Trophoblast cell (in vitro differentiated cells and primary cell): ENCODE measurements at places on chromosomes 11 and 22.

DNA sequence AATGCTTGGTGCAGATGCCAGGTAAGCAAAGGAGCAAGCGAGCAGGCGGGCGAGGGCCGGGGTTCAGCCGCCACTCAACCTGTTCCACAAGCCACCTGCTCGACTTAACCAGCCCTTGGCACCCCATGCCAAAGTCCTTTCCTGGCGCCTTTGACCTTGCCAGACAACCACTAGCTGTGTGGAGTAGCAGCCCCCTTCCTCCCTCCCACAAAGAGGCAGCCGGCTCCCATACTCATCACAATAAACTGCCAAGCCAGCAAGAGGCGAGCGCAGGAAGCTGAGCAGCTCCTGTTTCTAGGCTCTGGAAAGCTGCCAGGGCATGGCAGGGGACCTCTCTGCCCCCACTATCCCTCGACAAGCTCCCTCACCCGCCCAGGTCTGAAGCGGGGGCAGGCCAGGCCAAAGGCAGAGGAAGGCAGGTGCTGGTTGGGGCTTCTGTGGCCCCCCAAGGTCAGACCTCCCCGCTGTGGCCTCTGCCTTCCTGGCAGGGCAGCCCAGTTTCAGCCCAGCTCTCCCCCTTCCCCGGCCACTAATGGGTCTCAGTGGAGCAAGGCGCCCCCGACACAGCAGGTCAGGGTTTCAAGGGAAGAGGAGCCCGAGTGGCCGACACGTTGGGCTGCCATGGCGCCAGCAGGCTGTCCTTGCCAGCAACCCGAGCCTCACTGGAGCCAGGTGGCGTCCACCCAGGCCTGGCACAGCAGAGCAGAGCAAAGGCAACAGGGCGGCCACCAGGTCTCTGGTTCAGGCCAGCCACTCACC is 15.3 kb downstream of the MACROD1 start:
- H3K4me3 ChIP-seq = no peak overlapping the region
- no peak overlapping the region for H3K27ac ChIP-seq
- H3K27me3 ChIP-seq = no peaks in the 10 kb centered on the region
- H3K4me1 ChIP-seq = no peaks in the 10 kb centered on the region
- no peaks in the 10 kb centered on the region for H3K36me3 ChIP-seq

DNA sequence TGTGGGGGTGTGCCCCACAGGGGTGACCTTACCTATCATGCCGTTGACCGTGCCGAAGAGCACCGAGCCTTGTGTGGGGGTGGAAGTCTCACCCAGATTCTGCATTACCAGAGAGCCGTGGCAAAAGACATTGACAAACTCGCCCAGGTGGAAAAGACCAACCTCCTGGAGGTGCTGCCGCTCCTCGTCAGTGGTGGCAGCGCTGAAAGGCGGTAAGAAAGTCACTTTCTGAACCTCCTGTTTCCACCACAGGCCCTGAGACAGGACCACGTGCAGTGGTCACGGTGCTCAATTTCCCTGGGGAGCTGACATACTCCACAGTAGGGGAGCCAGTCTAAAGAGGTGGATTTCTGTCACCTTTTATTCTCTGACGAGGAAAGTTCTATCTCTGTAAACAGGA is 7.4 kb upstream of the VWCE start:
- DNase-seq = no peak
- H3K27me3 ChIP-seq = no peaks in the 10 kb centered on the region
- peak overlapping the region; percentile 35 for H3K4me3 ChIP-seq
- peaks cover 5% of the 10 kb centered on the region for H3K4me1 ChIP-seq

- no peaks in the 10 kb centered on the region for H3K36me3 ChIP-seq
- DNase-seq = no peak
- H3K4me1 ChIP-seq = no peaks in the 10 kb centered on the region
- no peak overlapping the region for H3K27ac ChIP-seq
Observed at GRCh38 chr11:131240421-131240820, 130.0 kb upstream of the NTM start.

- DNase-seq = no peak
- H3K27ac ChIP-seq = no peak overlapping the region
Observed at GRCh38 chr11:132782102-132782501, 750.2 kb downstream of the OPCML start.

GRCh38 chr22:28171115-28171514 is 252.1 kb upstream of the PITPNB start:
- H3K4me3 ChIP-seq = no peak overlapping the region
- no peaks in the 10 kb centered on the region for H3K36me3 ChIP-seq
- H3K27me3 ChIP-seq = no peaks in the 10 kb centered on the region
- H3K27ac ChIP-seq = no peak overlapping the region
- H3K4me1 ChIP-seq = no peaks in the 10 kb centered on the region
- no peak for DNase-seq

GRCh38 chr11:20739577-20739976 is 70.2 kb downstream of the NELL1 start:
- H3K36me3 ChIP-seq = no peaks in the 10 kb centered on the region
- no peak overlapping the region for H3K27ac ChIP-seq
- H3K27me3 ChIP-seq = no peaks in the 10 kb centered on the region
- DNase-seq = no peak
- no peak overlapping the region for H3K4me3 ChIP-seq

- no peak overlapping the region for H3K4me3 ChIP-seq
- H3K4me1 ChIP-seq = no peaks in the 10 kb centered on the region
- DNase-seq = no peak
- H3K27me3 ChIP-seq = no peaks in the 10 kb centered on the region
- no peak overlapping the region for H3K27ac ChIP-seq
- no peaks in the 10 kb centered on the region for H3K36me3 ChIP-seq
Observed at GRCh38 chr11:81792416-81792815, 941.2 kb downstream of the FAM181B start.

DNA sequence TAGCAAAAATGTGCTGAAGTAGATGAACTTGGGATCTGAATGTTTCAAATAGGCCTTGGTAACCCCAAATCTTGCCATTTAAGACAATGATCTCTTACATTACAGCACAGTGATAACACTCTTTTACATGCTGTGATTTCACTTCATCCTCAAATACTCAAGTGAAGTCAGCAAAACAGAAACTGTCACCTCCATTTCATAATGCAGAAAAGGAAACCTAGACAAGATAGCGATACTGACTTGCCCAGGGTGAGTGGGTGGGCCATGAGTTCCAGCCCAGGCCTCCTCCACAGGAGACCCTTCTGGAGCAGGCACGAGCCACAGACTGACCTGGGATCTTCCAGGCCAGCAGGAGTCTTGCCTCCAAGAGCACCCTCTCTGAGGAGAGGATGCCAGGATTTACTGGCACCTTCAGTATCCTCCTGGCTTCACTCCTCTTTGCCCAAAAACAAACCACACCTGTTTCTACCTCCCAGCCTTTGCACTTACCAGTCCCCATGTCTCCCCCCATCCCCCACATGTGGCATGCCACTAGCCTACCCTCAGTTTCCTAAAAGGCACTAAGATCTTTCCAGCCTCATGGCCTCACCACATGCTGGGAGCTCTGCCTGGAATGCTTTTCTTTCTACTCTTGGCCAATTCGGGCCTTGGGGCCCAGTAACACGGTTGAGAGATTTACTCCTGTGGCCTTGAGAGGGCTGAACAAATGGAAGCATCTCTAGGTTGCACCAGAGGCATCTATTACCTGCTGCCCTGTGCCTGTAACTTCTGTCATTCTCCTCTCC is 1.9 kb upstream of the DGAT2 start:
- H3K36me3 ChIP-seq = no peaks in the 10 kb centered on the region
- H3K27me3 ChIP-seq = peaks cover 24% of the 10 kb centered on the region
- H3K27ac ChIP-seq = no peak overlapping the region
- H3K4me1 ChIP-seq = peaks cover 10% of the 10 kb centered on the region
- no peak overlapping the region for H3K4me3 ChIP-seq

- no peaks in the 10 kb centered on the region for H3K27me3 ChIP-seq
- peak; percentile 90 for DNase-seq
- H3K4me3 ChIP-seq = no peak overlapping the region
- H3K27ac ChIP-seq = no peak overlapping the region
- H3K36me3 ChIP-seq = no peaks in the 10 kb centered on the region
Observed at GRCh38 chr22:39289975-39290720, 29.3 kb downstream of the RPL3 start.

DNA sequence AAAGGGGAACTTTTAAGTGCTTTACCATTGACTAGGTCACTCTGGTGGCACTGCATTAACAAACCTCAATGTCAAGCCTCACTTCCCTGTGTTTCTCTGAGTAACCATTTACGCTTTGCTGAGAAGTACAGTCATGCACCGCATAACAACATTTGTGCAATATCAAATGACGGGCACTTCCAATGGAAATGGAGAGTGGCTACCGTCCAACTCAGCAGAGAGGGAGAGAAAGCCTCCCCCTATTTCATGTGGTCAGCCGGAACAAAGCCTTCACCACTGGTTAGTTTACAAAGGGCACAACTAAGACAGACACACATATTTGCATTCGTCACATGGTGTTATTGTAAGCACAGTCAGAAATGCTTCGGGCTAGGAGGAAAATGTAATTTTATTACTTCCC is 117.3 kb downstream of the RASSF10 start:
- no peak overlapping the region for H3K4me3 ChIP-seq
- no peaks in the 10 kb centered on the region for H3K27me3 ChIP-seq
- no peaks in the 10 kb centered on the region for H3K4me1 ChIP-seq
- no peaks in the 10 kb centered on the region for H3K36me3 ChIP-seq
- no peak overlapping the region for H3K27ac ChIP-seq
